Fibroblast of mammary gland (primary cell): ENCODE measurements at places on chromosomes 1 and 21.
A peak's percentile ranks its signal among the peaks of the same experiment; 100 is the strongest.

- DNase-seq: peak; percentile 69
Observed at GRCh38 chr1:84613026-84613425, 38.8 kb upstream of the CTBS start.

DNA sequence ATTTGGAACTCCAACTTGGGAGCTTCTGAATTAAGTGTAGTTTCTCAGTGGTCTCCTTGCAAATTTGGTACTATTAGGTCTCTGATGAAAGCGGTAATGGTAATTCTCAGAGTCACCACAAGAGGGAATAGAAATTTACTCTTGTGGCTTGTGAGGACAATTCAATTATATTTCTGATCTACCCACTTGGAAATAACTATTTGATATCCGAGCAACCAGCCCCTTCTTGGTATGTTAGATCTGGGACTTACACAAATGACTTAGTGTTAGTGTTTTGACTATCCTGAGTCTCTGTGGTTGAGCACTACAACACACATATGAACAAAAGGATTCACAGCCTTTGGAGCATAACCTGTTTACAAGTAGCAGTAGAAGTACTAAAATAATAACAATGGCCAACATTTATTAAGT, 68.1 kb downstream of the RPS6KA1 start:
- DNase-seq: peak; percentile 72

- no peak for DNase-seq
Observed at GRCh38 chr1:32332290-32333079, 3.5 kb downstream of the MARCKSL1 start.

- DNase-seq: no peak
Observed at GRCh38 chr1:27958513-27958912, 1.3 kb upstream of the XKR8 start.

- DNase-seq: no peak
Observed at GRCh38 chr1:27517907-27518718, 28.1 kb upstream of the WASF2 start.

DNA sequence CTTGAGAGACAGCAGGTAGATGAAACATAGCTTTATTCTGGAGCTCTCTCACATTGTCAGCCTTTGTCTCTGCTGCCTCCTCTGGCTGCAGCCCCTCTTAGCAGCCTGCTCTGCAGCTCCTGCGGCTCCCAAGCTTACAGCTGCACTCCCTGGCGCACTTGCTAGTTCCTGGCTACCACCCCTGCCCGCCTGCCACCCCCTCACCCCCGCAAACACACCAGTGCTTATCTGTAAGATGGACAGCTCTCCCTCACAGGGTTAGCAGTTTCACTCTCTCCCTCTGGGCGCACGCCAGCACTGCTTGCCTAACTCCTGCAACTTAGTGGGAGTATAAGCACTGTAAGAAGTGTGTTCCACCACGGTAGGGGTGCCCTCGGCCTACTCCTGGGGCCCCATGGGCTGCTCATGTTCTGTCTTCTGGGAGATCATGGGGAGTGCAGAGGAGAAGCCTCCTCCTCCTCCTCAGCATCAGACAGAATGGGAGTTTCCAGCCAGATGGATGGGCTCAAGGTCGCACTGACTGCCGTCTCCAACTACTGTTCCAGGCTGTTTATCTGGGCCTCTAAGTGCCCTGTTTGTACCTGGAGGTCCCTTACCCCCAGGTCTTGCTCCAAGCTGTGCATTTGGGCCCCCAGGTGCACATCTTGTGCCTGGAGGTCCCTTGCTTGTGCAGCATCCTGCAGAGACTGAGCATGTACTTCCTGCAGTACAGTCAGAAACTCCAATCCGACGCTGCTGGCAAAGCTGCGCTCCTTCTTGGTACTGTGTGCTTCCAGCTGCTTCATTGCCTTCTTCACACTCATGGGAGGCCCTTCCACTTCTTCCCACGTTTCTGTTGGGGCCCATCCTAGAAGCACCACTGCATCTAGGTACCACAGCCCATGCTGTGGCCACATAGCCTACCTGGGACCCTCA, 1388.1 kb downstream of the AMY1C start:
- no peak for DNase-seq

GRCh38 chr1:3297756-3298155, 156.7 kb upstream of the ARHGEF16 start:
- DNase-seq: no peak

DNA sequence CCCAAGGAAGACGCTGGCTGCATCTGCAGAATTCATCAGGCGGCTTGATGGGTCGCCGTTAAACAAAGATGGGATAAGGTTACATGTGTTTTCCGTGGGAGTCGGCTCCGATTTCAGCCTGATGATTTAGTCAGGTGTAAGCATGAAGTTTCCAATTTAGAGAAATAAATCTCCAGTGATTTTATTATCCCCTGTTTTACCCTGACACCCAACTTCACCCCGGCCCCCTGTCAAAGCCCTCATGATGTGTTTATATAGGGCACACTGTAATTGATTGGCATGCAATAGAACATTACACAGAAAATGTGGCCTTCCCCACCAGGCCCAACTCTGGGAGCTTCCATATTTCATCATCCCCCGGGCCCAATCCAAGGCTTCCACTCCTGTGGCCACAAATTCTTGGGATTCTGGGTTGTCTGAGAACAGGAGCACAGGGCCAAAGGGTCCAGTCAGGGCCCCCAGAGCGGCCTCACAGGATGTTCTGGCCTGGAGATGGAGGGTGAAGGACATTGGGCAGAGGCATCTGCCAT, 72.5 kb downstream of the FOXD2 start:
- DNase-seq: no peak

DNA sequence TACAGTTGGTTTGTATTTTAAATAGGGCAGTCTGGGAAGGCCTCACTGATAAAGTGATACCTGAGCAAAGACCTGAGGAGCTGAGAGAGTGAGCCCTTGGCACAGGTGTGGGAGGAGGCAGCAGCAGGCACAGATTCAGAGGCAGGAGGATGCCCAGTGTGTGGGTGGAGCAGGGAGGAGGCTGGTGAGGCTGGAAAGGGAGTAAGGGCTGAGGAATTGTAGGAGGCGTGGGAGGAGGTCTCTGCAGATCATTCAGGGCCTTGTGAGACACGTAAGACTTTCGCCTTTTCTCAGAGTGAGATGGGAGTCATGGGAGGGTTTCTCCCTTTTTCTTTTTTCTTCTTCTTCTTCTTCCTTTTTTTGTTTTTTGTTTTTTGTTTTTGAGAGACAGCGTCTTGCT, 58.0 kb downstream of the RGL1 start:
- DNase-seq: no peak

DNA sequence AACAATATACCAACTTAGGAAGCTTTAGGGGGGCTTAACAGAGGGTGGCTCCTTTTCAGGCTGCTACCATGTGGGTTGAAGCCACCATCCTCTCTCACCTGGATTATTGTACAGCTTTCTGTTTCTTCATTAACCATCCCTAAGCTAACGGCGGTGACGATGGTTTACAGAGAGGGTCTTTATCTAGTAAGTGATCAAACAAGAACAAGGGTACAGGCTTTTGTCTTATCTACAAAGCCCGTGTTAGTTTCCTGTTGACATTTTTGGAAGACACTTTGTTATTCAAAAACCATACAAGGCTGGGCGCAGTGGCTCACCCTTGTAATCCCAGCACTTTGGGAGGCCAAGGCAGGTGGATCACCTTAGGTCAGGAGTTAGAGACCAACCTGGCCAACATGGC, 20.4 kb downstream of the SLC25A33 start:
- no peak for DNase-seq

- peak; percentile 42 for DNase-seq
Observed at GRCh38 chr1:75811211-75811981, 14.7 kb downstream of the MSH4 start.

DNA sequence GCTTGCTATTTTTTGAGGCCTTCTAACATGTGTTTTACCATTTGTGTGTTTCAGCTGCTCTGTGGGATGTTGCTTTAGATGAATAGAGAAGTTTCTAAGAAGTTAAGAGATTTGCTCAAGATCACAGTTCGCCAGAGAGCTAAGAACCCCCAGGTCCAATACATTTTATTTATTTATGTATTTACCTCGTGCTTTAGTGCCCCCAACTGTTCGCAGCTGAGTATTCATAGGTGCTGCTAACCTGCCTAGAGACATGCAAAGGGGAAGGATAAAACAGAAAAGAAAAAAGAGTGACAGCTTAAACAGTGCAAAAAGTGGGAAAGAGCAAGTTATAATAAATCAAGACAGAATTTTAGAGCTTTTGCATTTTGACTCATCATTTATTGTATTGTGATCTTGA, 31.1 kb downstream of the NFYC start:
- no peak for DNase-seq

DNA sequence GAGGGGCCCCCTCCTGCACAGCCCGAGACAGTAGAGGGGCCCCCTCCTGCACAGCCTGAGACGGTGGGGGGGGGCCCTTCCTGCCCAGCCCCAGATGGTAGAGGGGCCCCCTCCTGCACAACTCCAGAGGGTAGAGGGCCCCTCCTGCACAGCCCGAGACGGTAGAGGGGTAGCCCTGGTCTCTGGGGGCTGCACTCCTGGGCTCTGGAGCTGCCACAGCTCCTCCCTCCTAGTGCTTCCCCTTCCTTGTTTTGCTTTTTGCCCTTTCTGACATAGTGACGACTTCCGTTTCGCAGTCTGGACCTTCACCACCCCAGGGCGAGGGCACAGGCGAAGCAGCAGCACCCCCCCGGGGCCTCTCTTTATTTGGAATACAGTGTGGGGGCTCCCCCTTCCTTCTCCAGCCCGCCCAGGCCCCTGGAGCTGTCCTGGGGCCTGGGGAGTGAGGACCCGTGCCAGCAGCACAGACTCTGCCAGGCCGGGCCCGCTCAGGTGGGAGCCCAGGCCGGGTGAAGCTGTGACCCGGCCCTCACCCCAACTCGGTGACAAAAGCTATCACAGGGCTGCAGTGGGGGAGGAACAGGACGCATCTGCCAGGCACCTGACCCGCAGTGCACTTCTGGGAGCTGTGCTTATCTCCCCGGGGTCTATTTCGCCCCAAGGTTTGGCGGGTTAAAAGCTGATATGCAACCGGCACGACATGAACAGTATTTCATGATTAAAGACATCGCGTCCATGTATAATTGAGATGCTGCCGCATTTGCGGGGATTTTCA, 1.1 kb upstream of the PRXL2B start:
- peak; percentile 37 for DNase-seq

DNA sequence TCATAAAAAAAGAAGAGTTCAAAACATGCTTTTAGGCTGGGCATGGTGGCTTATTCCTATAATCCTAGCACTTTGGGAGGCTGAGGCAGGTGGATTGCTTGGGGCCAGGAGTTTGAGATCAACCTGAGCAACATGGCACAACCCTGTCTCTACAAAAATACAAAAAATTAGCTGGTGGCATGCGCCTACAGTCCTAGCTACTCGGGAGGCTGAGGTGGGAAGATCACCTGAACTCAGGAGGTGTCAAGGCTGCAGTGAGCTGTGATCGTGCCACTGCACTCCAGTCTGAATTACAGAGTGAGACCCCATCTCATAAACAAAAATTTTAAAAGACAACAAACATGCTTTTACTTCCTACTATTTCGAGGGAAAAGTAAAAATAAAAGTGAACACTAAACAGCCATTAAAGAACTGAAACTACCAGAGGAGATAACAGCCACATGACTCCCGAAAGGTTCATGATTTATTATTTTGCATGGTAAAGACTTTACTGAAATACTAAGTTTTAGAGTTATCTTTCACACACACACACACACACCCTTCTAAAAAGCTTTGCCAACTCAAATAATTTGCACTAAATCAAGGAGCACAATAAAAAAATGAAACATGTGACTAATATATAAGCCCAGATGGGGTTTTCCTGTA, 48.1 kb downstream of the USP1 start:
- no peak for DNase-seq

- peak; percentile 87 for DNase-seq
Observed at GRCh38 chr1:9004700-9005394, 21.4 kb downstream of the SLC2A7 start.

GRCh38 chr1:153231363-153231762, 14.0 kb downstream of the PRR9 start:
- DNase-seq: no peak

GRCh38 chr1:46204406-46204742, 1.2 kb downstream of the LURAP1 start:
- DNase-seq: no peak

- peak; percentile 5 for DNase-seq
Observed at GRCh38 chr1:65606426-65606825, 186.0 kb downstream of the LEPR start.

DNA sequence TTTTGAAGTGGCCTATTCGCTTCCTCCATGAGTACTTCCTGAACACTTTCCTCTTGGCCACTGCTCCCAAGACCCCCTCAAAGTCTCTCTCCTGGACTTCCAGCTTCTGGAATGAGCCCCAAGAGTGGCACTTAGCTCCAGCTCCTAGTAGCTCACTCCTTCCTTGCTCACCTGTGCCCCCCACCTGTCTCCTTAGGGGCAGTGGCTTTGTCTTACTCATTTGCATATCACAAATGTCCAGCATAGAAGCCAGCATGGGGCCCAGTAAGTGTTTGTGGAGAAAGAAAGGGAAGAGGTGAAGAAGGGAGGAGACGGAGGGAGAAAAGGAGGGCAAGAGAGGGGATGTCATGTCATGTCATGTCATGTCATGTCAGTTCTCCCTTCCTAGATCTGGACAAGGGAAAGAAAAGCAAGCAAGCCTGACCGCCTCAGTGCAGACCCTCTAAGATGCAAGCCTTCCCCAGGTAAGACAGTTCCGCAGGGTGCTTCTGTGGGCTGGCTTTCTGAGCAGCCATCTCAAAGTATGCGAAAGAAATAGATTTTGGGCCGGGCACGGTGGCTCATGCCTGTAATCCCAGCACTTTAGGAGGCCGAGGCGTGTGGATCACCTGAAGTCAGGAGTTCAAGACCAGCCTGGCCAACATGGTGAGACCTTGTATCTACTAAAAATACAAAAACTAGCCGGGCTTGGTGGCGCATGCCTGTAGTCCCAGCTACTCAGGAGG, 6.9 kb upstream of the MX1 start:
- no peak for DNase-seq

DNA sequence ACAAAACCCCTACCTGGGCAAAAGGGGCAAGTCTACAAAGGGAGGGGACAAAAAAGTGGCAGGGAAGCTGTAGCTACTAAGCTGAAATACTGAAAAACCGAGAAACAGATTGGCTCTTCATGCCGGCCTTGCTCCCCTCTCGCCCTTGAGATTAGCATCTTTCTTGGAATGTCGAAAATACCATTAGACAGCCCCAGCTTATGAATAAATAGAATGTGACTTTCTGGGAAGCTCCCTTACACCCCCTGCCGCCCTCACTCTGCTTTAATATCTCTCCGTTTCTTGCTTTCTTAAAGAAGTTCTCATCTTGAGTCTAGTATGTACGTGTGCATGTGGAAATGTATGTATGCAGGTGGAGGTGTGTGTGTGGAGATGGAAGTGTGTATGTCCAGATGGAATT, 14.1 kb downstream of the TRAF3IP3 start:
- no peak for DNase-seq

DNA sequence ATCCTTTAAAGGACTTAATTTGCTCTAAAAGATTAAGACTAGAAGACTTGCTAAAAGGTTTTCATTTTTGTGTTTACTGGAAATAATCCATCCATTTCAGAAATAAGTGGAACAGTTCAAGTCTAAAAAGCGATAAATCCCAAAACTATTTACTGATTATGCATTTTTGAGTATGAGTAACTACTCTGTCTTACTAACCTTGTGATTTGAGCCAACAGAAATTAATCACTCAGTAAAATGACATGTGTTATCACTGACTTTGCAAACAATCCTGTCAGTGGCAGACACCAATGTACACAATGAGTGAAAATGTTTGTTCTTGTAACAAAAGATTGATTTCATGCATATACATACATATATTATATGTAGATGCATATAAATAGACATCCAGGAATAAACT, 218.0 kb downstream of the DENND1B start:
- peak; percentile 23 for DNase-seq

GRCh38 chr1:84995484-84996334, 1.2 kb downstream of the MCOLN2 start:
- no peak for DNase-seq
